ENCODE measurements at places on chromosomes 16 and 17.
A peak's percentile ranks its signal among the peaks of the same experiment; 100 is the strongest.

- DNase-seq = no peak
These were observed 426.0 kb upstream of the CDH11 start for GRCh38 chr16:65547772-65548446.

- no peak for DNase-seq
These were observed 210.6 kb downstream of the ZNF423 start for GRCh38 chr16:49645263-49645662.

- DNase-seq = no peak
These were observed 336.8 kb upstream of the MON1B start for GRCh38 chr16:76854234-76854633.

DNA sequence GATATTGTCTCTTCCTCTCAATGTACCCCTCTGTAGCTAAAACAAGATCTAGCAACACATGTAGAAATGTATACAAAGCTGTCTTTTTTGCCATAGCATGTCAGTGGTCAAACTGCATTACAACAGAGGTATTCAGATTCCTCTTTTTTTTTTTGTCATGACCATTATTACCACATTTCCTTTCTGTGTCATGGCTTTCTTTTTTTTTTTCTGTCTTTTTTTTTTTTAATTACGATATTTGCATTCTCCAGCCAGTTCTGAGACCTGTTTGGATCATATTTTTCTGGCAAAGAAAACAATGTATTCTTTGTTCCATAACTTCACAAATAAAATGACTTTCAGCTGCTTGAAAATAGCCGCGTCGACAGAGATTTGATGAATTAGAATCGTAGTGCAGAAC lies 27.4 kb upstream of the CAPNS2 start:
- DNase-seq = no peak

DNA sequence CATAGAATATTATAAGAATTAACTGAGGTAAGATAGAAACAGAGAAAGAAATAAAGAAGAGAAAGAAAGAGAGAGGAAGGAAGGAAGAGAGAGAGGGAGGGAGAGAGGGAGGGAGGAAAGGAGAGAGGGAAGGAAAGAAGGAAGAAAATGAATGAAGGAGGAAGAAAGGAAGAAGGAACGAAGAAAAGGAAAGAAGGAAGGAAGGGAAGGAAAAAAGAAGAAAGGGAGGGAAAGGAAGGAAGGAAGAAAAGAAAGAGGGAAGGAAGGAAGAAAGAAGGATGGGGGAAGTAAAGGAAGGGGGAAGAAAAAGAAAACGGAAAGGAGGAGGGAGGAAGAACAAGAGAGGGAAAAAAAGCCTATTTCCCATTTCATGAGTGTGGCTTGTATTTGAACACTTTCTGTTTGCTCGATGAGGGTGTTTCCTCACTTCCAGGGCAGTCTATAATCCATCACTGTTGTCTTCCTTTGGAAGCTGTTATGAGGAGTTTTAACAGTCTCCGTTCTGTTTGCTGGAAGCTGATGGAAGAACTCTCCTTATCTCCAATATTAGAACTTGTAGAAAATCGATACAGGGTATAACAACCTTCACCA lies 402.4 kb downstream of the TMEM114 start:
- DNase-seq = no peak

- no peak for DNase-seq
These were observed 76.3 kb downstream of the USP32 start for GRCh38 chr17:60315650-60316049.

GRCh38 chr16:59597269-59597668 lies 863.2 kb upstream of the GOT2 start:
- no peak for DNase-seq

DNA sequence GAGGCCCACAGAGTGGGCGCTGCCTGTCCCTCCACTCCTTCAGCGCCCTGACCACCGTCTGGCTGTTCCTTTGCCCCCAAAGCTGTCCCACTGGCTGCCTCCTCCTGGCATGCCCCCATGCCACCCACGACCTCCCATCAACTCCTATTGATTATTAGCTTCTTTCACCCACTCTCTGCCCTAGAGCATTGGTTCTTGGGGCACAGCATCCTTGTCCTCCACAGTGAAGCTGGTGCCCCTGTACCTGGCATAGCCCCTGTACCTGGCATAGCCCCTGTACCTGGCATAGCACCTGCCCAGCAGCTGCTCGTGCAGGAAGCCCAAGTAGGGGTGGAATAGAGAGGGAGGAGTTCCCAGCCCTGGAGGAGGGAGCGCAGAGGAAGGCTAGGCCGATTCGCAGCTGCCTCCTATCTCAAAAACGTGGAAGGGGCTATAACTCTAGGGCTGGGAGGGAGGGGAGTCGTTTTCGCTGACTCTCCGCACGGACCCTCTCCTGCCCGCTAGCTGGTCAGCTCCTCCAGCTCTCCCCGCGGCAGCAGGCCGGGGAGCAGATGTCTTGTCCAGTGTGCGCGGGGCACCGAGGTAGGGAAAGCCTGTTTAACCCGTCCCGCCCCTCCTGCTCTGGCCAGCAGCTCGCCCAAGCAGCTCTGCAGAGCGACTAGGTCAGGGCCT lies 5.7 kb upstream of the ACTG1 start:
- no peak for DNase-seq

- DNase-seq = no peak
These were observed 21.7 kb downstream of the CARHSP1 start for GRCh38 chr16:8847145-8847544.

GRCh38 chr16:80309178-80309577 lies 231.6 kb upstream of the DYNLRB2 start:
- DNase-seq = no peak

DNA sequence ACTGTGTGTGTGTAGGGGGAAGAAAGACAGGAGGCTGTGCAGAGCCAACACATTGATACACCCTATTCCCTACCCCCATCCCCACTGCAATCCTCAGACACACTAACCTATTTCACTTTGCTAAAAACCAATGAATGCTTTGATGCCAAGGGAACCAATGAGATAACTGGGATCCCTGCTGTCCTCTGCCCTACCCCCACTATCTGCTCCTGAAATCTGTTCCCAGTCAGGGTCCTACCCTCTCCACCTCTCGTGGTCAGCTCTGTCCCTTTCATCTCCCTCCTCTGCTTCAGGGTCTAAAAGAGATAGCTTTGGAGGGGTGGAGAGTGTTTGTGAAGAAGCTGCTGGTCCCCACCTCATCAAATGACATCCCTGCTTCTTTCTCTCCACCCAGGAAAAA lies 19.1 kb upstream of the SP6 start:
- DNase-seq = no peak

DNA sequence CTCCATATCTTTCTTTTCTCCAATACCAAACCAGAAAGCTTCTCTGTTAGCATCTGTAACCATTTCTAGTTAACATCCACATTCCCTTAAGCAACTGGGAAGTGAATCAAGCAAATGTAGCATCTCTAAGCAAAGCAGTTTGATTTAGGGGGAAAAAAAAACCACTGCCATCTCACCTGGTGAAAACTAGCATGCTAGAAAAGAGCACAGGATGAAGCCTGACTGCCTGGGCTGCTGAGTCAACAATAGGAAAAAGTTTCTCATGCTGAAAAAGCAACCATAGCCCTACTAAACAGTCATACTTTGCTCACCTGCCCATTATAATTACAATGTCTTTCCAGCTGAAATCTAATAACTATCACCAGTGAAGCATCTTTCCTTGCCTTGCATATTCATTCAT lies 139.3 kb downstream of the ANKFN1 start:
- DNase-seq = no peak

DNA sequence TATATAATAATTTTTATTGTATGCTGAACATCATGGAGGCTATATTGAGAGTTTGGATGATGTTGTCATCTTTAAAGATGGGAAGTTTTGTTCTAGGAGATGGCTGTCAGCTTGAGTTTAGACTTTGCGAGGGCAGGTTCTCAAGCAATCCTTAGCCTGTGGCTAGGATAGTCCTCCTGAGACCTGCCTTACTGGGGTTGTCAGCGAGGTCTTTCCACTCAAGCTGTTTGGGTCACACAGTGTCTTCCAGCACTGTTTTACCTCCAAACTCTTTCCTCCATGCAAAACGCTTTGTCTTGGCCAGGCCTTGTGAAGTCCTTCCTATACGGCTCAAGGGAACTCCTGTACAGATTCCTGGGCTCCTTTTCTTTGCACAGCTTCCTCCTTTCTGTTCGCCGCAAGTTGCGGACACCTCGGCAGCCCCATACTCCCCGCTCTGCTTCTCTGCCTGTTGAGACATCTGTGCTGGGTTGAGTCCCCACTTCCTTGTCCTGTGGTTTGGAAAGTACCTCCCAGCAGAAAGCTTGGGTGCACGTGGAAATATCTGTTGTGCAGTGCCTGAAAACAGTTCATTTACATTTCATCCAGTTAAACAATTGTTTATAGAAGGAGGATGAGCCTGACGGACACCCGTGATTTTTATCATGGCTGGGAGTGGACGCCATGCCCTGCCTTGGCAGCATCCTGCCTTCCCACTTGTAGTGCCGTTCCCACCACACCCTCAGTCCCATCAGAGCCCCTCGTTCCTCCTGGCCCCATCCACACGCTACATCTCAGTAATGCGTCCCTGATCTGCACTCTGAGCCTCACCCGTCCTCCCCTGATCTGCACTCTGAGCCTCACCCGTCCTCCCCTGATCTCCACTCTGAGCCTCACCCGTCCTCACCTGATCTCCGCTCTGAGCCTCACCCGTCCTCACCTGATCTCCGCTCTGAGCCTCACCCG lies 55.0 kb upstream of the CBFA2T3 start:
- DNase-seq = no peak

DNA sequence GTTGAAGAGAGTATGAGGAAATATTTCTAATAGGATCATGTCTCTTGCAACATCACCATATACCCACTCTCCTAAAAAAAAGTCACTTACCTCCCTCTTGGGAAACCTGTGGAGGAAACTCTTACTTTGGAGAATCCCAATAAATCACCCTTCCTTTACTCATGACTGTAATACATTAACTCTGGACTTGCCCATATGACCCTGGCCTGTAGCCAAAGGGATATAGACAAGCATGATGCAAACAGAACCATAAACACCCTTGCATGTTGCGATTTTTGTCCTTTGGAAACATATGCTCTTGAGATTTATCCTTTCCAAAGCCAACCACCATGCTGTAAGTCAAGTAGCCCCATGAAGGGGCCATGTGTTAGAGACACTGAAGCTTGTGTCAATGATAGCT lies 19.5 kb downstream of the CDH11 start:
- DNase-seq = no peak

GRCh38 chr16:81885976-81886586 lies 107.0 kb downstream of the PLCG2 start:
- DNase-seq = peak; percentile 59

- DNase-seq = peak; percentile 78
These were observed 5.2 kb upstream of the OR1F1 start for GRCh38 chr16:3182608-3183444.

DNA sequence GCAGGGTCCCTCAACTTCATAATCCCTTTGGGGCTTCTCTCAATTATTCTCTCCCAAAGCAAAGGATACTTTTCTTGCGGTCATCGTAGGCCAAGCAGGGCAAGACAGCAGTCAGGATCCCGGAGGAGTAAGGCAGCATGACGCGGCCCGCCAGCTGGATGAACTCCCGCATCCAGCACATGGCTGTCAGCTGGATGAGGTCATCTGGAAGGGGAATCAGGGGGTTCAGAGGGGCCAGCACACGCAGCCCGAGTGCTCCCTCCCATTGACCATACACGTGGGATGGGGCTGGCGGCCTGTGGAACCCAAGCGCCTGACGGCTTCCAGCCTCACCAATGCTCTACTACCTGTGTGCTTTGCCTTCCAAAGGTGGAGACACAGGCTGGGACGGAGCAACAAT lies 19.2 kb downstream of the VAC14 start:
- no peak for DNase-seq
